Memory B cell (primary cell): ENCODE measurements at places on chromosomes 7 and 10.

GRCh38 chr10:125761961-125762360 lies 13.7 kb downstream of the MMP21 start:
- H3K36me3 ChIP-seq: peaks cover 49% of the 10 kb centered on the region
- no peak overlapping the region for H3K4me3 ChIP-seq
- H3K27me3 ChIP-seq: no peaks in the 10 kb centered on the region
- DNase-seq: no peak
- H3K27ac ChIP-seq: no peak overlapping the region

GRCh38 chr10:101565370-101565900 lies 22.6 kb downstream of the POLL start:
- DNase-seq: no peak
- no peak overlapping the region for H3K4me3 ChIP-seq
- peaks cover 15% of the 10 kb centered on the region for H3K4me1 ChIP-seq
- no peaks in the 10 kb centered on the region for H3K36me3 ChIP-seq

DNA sequence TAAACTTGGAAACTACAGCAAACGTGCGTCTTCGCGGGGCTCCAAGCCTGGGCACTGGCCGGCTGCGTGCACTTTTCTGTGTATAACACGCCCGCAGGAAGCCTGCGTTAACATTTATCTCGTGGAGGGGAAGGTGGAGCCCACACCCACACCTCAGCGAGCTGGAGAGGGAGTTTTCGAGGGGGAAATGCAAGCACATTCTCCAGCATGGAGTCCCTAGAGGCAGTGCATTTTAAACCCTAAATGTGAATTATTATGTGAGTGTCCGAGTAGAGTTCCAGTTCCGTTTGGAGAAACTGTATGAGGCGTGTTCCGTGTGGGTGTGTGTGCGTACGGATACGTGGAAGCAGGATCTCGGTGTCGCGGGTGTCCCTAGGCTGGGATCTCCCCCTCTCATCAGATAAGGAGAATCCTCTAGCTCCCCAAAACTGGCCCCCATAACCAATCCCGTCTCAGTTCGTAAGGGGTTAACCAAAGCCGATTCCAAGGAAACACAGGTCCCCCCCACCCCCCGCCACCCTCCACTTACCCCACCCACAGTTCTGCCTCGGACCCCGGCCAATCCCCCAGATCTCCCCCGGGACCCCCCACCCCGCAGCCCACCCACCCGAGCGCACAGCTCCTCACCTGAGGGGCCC lies 403 bp downstream of the CDK6 start:
- H3K27ac ChIP-seq: peak overlapping the region; percentile 83
- H3K36me3 ChIP-seq: no peaks in the 10 kb centered on the region
- peak; percentile 27 for DNase-seq
- H3K4me3 ChIP-seq: peak overlapping the region; percentile 95

- no peaks in the 10 kb centered on the region for H3K27me3 ChIP-seq
- H3K4me3 ChIP-seq: no peak overlapping the region
- no peak for DNase-seq
These were observed 14.6 kb downstream of the IFIT3 start for GRCh38 chr10:89342206-89342958.

GRCh38 chr7:121011401-121011800 lies 22.9 kb downstream of the CPED1 start:
- H3K4me3 ChIP-seq: no peak overlapping the region
- no peaks in the 10 kb centered on the region for H3K36me3 ChIP-seq
- no peak for DNase-seq
- H3K27ac ChIP-seq: no peak overlapping the region
- peaks cover 6% of the 10 kb centered on the region for H3K27me3 ChIP-seq
- H3K4me1 ChIP-seq: no peaks in the 10 kb centered on the region

DNA sequence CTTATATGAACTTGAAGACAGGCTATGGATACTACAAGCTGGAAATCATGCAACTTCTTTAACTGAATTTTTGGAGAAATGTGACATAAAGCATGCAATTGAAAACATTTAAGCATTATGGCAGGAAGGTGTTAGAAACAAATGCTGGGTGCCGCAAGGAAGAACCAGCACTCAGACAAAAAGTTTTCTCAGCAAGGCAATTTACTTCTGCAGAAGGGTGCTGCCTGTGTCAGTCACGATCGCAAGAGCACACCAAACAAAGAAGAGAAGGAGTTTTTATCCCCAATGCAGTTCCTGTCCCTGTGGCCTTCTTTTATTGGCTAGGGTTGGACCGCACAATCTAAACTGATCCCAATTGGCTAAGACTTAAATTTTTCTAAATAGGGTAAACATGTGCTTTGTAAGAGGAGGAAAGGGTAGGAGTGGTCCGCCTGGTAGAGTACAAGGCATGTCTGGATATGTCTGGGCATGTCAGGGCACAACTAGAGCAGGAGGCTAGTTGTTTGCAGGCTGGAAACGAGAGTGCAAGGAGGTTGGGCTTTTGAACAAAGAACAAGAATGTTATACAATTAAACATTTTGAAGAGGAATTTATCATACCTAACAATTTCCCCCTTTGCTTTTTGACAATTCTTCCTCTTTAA lies 109.6 kb upstream of the FAM3C start:
- no peak overlapping the region for H3K27ac ChIP-seq
- peaks cover 8% of the 10 kb centered on the region for H3K36me3 ChIP-seq
- H3K4me1 ChIP-seq: peaks cover 3% of the 10 kb centered on the region
- no peak overlapping the region for H3K4me3 ChIP-seq
- peaks cover 3% of the 10 kb centered on the region for H3K27me3 ChIP-seq

- H3K27ac ChIP-seq: no peak overlapping the region
- no peak overlapping the region for H3K4me3 ChIP-seq
- H3K27me3 ChIP-seq: no peaks in the 10 kb centered on the region
These were observed 472.9 kb upstream of the COBL start for GRCh38 chr7:51789489-51789888.

- no peaks in the 10 kb centered on the region for H3K36me3 ChIP-seq
- H3K4me1 ChIP-seq: peaks cover 47% of the 10 kb centered on the region
- no peaks in the 10 kb centered on the region for H3K27me3 ChIP-seq
- DNase-seq: peak; percentile 62
These were observed 51.4 kb upstream of the PFKFB3 start for GRCh38 chr10:6151087-6151977.

DNA sequence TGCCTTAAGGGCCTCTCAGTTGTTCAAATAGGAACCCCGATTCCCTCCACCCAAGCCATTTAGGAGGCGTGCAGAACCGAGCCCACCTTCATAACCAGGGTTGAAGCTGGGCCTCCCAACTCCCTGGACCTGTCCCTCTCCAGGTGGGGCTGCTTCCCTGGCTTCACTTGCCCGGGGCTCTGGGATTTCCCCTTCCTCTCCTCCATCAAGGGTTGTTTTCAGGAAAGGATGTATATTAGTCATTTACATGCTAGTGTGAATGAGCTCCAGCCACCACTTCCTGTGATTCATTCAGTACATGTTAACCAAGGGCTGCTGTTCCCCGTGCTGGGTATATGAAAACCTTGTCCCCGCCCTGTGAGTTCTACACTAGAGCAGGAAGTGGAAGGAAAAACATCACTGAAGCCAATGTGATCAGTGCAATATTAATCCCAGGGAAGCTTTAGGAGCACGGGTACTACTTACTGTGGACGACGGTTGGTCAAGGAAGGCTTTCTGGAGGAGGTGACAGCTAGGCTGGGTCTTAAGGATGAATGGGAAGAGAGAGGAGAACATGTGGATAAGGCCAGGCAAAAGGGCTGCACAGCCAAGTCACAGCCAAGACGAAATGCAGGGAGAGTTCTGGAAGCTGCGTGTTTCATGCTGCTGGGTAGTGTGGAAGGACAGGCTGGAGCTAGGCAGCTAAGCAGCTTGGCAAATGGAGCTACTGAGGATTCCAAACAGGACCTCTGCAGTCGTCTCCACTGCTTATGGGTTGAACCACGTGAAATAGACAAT lies 150.1 kb upstream of the SHH start:
- no peak for DNase-seq
- H3K36me3 ChIP-seq: no peaks in the 10 kb centered on the region
- no peaks in the 10 kb centered on the region for H3K4me1 ChIP-seq
- H3K27me3 ChIP-seq: peaks cover 6% of the 10 kb centered on the region

DNA sequence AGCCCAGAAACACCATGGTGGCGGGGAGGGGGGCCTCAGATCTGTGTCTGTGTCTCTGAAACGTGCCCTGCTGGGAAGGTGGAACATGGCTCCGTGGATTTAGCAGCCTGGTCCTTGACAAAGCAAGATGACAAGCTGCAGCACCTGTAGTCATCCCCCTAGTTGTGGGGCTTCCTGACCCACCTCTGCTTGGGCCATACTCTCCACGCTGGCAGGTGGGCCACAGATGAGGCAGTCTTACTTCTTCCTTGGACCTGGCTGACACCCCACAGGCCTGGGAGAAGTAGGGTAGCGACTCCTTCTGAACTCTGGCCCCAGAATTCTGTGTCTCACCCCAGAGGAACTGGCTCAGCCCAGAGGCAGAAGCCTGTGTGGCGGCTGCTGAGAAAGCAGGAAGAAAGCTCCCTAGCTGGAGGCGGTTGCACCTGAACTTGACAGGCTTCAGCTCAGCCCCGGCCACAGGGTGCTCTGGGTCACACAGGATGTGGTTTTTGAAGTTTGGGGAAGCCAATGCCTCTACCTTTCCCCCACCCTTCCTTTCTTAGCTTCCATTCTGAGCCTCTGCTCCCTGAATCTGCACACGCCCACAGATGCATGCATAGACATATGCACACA lies 113.9 kb downstream of the ABLIM1 start:
- peaks cover 33% of the 10 kb centered on the region for H3K4me1 ChIP-seq
- H3K27ac ChIP-seq: peak overlapping the region; percentile 90
- H3K27me3 ChIP-seq: no peaks in the 10 kb centered on the region
- H3K4me3 ChIP-seq: peak overlapping the region; percentile 72
- DNase-seq: peak; percentile 53

GRCh38 chr7:77825131-77825530 lies 26.6 kb downstream of the PHTF2 start:
- peaks cover 32% of the 10 kb centered on the region for H3K4me1 ChIP-seq
- H3K27me3 ChIP-seq: no peaks in the 10 kb centered on the region
- H3K4me3 ChIP-seq: no peak overlapping the region

DNA sequence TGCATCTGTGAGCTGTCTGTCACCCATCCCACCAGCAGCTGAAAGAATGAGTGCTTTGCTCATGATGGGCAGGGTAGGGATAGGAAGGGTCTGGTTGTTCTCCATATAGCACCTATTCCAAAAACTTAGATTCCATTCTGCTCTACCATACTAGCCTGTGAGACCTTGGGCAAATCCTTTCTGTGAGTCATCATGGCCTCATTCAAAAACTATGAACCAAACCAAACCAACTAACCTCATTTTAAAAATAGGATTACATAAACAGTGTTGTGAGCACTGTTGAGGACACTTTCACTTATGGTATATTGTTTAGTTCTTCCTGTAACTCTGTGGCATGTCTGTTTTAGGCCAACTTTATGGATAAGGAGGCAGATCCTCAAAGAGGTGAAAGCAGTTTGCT lies 30.9 kb upstream of the STEAP4 start:
- no peak overlapping the region for H3K27ac ChIP-seq
- no peaks in the 10 kb centered on the region for H3K27me3 ChIP-seq
- H3K4me1 ChIP-seq: no peaks in the 10 kb centered on the region
- no peak overlapping the region for H3K4me3 ChIP-seq
- H3K36me3 ChIP-seq: no peaks in the 10 kb centered on the region

GRCh38 chr7:96414931-96415292 lies 93.0 kb upstream of the SLC25A13 start:
- no peak overlapping the region for H3K4me3 ChIP-seq
- H3K27me3 ChIP-seq: no peaks in the 10 kb centered on the region
- DNase-seq: no peak
- no peak overlapping the region for H3K27ac ChIP-seq

DNA sequence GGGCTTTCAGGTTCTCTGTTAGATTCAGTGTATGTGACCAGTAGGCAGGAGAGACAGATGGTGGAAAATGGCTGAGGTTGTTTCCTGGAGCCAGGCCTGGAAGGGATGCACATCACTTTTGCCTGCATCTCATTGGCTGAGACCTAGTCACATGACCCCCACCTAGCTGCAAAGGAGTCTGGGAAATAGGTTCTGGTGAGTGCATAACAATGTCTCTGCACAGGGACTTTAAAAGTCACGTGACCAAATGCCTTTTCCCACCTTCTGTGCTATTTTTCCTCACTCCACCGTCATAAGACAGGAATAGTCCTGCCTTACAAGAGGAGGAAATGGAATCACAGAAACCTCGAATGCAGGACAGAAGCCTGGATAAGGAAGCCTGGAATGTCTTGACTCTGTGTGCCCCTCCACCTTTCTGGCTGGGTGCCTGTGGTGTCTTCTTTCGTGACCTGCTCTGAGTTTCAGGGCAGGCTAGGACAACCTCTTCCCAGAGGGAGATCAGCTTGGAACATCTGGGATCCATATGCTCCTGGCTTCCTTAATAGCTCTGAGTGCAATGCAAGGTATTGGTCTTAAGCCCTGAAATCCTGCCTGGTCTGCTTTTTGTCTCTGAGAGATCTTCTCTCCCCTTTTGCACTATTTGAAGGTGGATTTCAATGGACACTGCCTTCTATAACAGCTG lies 139.9 kb upstream of the ZNF438 start:
- H3K4me1 ChIP-seq: no peaks in the 10 kb centered on the region
- no peak overlapping the region for H3K27ac ChIP-seq
- H3K4me3 ChIP-seq: no peak overlapping the region
- peaks cover 7% of the 10 kb centered on the region for H3K27me3 ChIP-seq
- no peak for DNase-seq
- H3K36me3 ChIP-seq: peaks cover 3% of the 10 kb centered on the region

DNA sequence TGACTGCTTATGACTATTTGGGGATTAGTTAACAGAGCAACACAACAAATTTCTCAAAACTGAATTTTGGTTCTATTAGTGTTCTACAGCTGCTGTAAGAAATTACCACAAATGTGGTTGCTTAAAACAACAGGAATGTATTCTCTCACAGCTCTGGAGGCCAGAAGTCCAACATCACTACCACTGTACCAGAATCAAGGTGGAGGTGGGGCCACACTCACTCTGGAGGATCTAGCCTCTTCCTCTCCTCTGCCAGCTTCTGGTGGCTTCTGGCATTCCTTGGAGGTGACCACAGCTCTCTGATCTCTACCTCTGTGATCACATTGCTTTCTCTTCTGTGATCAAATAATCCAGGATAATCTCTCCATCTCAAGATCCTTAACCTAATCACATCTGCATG lies 194.7 kb upstream of the BMPER start:
- no peak overlapping the region for H3K27ac ChIP-seq
- H3K4me3 ChIP-seq: no peak overlapping the region
- no peak for DNase-seq
- peaks cover 7% of the 10 kb centered on the region for H3K27me3 ChIP-seq
- peaks cover 7% of the 10 kb centered on the region for H3K36me3 ChIP-seq

DNA sequence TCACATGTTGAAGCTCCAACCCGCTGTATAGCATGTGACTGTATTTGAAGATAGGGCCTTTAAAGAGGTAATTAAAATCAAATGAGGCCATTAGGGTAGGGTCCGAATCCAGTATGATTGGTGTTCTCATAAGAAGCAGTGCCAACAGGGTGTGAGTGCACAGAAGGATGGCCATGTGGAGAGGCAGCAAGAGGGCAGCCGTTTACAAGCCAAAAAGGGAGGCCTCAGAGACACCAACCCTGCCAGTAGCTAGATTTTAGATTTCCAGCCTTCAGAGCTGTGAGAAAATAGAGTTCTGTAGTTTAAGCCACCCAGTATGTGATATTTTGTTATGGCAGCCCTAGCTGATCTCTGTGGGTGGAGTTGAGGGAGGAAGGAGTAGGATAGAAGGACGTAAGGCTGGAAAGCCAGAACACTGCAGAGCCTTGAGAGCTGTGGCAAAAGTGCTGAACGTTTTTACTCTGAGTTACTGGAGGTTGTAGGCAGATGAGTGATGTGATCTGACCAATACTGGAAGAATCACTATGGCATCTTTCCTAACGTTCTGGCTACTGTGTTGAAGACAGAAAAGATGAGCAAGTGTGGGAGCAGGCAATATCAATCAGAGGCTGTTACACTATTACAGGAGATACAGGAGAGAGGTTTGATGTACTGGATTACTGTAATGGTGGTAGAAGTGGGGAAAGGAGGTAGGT lies 334.9 kb downstream of the ELMO1 start:
- H3K4me1 ChIP-seq: peaks cover 38% of the 10 kb centered on the region
- no peak for DNase-seq
- no peaks in the 10 kb centered on the region for H3K27me3 ChIP-seq
- no peak overlapping the region for H3K27ac ChIP-seq
- no peak overlapping the region for H3K4me3 ChIP-seq
